ENCODE measurements at places on chromosomes 6 and 20.
A peak's percentile ranks its signal among the peaks of the same experiment; 100 is the strongest.

- DNase-seq = no peak
Measured at GRCh38 chr6:142444376-142444775, 142.6 kb downstream of the ADGRG6 start.

DNA sequence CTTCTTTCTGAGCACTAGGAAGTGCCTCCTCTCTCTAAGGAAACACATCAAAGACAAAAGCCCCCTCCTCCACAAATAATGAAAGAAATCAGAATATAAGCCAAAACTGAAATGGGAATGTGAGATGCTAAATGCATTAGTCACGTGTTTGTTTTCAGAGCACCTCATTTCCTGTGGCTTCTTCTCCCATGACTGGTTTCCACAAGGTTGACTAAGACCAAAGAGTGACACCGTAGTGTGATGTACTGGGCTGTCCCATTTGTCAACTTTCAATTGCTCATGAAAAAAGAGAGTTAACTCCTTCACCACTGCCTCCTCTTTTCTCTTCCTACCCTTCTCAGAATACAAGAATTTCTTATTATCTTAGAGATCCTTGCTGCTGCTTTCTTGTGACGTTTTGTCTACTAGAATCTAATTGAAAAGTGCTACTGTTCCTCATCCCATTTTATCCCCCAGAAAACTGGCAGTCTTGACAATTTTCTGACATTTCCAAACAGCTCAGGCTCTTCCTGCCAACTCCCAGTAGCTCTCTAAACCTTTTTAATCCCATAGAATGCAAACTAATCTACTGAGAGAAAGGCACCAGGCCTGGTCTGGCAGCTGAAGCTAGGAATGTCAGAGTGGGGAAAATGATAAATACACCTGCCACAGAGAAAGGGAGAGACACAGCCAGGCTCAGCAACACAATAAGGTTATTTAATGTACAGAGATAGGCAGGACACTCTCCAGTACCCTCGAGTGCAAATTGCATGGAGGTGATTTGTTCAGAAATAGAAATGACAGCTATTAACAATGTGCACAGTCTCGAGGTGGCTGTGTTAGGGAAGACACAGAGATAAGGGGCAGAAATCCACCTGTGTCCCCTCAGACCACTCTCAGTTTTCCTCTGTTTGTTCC is 671.7 kb upstream of the NRSN1 start:
- no peak for DNase-seq

- no peak for DNase-seq
Measured at GRCh38 chr6:167744681-167745669, 81.7 kb upstream of the AFDN start.

GRCh38 chr6:118141211-118141610 is 234.1 kb downstream of the SLC35F1 start:
- no peak for DNase-seq

DNA sequence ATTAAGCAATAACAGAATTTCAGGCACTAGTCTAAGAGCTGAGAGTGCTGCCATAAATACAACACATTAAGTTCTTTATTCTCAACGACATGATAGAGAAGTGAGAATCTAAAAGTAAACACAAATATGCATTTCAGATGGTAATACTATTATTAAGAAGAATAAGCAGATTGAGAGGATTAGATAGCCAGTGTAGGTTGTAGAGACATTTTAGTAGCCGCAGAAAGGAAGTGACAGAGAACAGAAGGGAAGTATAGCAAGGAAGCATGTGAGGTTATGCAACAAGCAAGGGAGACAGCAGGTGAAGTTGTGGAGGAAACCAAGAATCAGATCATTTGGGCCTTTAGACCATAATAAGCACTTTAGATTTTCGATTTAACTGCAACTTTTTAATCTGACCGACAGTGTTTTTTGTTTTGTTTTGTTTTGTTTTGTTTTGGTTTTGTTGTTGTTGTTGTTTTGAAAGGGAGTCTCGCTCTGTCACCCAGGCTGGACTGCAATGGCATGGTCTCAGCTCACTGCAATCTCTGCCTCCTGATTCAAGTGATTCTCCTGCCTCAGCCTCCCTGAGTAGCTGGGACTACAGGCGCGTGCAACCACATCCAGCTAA is 737.0 kb upstream of the ADGRB3 start:
- DNase-seq = no peak

- no peak for DNase-seq
Measured at GRCh38 chr20:49400410-49400809, 82.1 kb downstream of the KCNB1 start.

DNA sequence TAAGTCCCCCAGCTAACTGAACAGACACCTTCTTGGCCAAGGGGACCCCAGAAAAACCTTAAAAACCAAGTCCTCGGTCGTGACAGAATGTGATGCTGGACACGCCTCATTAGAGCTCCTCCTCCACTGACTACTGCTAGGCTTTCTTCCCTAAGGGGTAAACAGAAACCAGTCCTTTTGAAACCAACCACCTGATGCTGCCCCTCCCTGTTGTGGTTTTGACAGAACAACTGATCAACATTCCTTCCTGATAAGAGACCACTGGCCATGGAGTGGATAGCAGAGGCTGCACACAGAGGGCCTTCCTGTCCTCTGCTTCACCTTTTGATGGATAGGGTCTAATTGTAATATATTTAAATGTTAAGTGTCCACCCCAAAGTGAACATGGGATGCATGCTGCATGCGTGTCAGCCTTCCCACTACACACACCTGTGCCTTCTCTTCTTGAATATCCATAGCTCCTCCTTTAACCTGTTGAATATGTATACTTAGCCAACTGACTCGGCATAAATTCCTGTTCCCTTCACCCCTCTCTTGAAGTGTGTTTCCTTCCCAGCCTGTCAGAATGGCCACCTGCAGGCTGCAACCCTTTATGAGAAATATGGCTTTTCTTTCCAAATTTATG is 27.9 kb upstream of the SLC2A12 start:
- peak; percentile 17 for DNase-seq

- no peak for DNase-seq
Measured at GRCh38 chr6:161256407-161256806, 17.5 kb downstream of the AGPAT4 start.

- no peak for DNase-seq
Measured at GRCh38 chr20:4812216-4812615, 90.5 kb downstream of the PRND start.

GRCh38 chr6:11221623-11222384 is 10.7 kb downstream of the NEDD9 start:
- DNase-seq = no peak

GRCh38 chr20:48718786-48719578 is 108.8 kb downstream of the PREX1 start:
- no peak for DNase-seq

- DNase-seq = peak; percentile 80
Measured at GRCh38 chr6:27720607-27721580, 191.3 kb downstream of the OR2B2 start.

GRCh38 chr20:53515749-53516148 is 77.9 kb downstream of the ZNF217 start:
- DNase-seq = no peak

DNA sequence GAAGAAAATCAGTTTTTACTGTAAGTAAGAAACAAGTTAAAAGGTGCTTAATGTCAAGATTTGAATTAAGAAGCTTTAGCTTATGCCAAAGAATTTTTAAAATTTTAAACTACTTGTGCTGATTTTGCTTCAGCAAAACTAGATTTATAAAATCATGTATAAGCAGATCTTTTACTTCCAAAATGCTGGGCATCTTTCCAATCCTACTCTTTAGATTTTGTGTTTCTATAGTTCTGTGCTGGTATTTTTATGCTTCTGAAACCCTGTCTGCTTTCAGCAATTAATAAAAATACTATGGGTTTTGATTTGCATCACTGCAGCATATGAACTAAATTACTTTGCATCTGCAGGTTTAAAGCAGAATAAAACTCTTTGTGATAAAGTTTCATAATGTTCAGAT is 238.6 kb upstream of the RNF217 start:
- no peak for DNase-seq

- no peak for DNase-seq
Measured at GRCh38 chr6:1321738-1322137, 9.8 kb downstream of the FOXQ1 start.

- no peak for DNase-seq
Measured at GRCh38 chr20:49283176-49283702, 5.4 kb upstream of the ZNFX1 start.

GRCh38 chr20:22918286-22918983 is 116.7 kb upstream of the SSTR4 start:
- no peak for DNase-seq

Measured in GM23338 (cell line).